ENCODE measurements at places on chromosomes 7 and 10.

GRCh38 chr10:35448687-35449662 lies 112.7 kb downstream of the CCNY start:
- peak; percentile 63 for DNase-seq

DNA sequence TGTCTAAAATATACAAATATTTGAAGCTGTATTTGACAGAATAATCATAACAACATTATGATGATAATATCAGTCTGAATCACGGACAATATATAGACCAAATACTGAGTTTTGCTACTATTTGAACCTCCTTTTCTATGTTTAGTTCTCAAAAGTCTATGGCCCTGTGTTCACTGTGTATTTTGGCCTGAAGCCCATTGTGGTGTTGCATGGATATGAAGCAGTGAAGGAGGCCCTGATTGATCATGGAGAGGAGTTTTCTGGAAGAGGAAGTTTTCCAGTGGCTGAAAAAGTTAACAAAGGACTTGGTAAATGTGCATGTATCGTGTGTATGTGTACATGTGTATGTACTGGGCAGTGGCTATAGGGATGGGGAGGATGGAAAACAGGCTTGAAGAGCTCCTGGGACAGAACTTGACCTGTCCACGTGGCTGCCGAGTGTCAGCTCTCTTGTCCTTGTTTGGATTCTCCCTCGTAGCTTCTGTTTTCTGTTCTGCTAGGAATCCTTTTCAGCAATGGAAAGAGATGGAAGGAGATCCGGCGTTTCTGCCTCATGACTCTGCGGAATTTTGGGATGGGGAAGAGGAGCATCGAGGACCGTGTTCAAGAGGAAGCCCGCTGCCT lies 4.2 kb downstream of the CYP2C18 start:
- DNase-seq: no peak

GRCh38 chr10:74841265-74841973 lies 15.0 kb downstream of the KAT6B start:
- DNase-seq: no peak

DNA sequence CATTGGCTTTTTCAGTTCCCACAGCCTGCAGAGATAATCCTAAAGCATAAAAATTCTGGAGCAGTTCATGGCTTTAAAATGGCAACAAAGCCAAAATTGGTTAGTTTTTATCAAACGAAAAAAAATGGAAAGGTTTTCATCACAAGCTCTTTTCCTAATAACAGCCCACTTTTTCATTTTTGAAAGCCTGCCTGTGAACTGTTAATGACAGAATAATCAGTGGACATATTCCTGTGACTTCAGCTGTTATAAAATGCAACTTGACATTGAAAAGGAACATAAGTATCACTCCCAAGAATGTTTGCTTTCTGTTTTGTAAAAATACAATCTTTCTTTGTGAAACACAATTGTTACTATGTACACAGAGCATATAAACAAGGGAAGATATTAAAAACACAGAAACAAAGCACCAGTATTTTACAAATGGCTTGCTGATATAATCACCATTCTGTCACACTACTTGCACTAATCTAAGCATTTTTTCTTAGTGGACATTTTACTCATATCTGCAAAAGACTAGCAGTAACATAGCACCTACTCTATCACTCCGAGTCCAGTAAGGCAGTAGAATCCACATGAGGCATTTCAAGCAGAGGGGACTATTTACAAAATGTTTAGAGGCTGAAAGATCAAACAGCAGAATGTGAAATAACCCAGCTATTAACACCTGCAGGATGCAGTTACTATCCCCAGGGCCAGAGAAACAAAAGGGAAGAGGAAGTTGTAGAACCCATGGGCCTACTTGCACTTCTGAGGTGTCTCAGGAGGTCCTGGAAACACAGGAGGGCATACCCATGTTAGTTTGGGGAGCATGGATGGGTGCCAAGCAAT lies 26.4 kb downstream of the MACC1 start:
- DNase-seq: peak; percentile 23

GRCh38 chr7:119102291-119102690 lies 877.8 kb downstream of the ANKRD7 start:
- DNase-seq: no peak

- no peak for DNase-seq
Observed at GRCh38 chr7:138127996-138128395, 51.7 kb downstream of the AKR1D1 start.

DNA sequence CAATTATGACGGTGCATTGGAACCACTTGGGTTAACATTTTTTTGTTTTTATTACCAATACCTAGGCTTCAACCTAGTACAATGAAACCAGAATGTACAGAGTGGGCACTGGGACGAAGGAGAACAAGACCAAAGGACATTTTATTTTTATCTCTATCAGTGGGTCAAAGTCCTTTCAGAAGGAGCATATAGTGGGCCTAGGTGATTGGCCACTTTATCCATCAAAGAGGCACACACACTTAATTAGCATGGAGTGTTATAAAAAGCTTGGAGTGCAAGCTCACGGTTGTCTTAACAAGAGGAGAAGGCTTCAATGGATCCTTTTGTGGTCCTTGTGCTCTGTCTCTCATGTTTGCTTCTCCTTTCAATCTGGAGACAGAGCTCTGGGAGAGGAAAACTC lies at the start of gene CYP2C19:
Gene CYP2C19, plus strand, starts transcription at position 289 of the 400 bp plus-strand sequence. Its CDS starts 25 bp downstream, at position 314.
- no peak for DNase-seq

- no peak for DNase-seq
Observed at GRCh38 chr7:55593172-55593514, 20.8 kb upstream of the VOPP1 start.

DNA sequence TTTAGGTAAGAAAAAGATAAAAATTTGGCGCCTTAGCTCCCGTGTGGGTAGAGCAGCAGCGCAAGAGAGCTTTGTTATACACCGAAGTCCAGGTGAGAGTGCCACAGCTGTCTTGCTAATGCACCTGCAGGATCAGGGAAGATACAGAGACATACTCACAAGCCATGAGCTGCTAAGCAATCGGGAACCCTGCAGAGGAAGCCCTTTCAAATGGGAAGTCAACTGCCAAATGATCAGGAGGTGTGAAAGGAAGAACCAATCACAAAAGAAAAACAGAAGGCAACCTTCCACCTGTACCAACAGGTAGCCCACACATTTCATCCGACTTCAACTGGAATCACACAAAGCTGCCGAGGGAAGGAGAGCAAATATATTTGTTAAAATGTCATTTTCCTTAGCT lies 610.5 kb upstream of the PFKP start:
- no peak for DNase-seq

- no peak for DNase-seq
Observed at GRCh38 chr7:108348913-108349312, 107.3 kb downstream of the NRCAM start.

DNA sequence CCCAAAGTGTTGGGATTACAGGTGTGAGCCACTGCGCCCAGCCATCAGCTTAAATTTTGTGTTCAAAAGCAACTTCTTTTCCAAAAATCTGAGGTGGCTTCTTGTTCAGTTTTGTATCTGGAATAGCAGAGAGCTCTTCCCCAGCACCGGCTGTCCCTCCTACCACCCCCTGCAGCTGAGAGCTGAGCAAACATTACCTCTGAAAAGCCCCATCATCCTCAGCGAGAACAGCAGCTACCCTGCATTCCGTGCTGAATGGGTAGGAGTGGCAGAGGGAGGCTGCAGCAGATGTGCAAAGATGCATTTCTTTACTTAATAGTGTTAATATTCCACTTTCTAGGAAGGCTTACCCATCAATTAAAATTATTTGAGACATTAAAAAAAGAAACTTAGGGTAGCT lies 31.8 kb downstream of the CCM2 start:
- DNase-seq: no peak

DNA sequence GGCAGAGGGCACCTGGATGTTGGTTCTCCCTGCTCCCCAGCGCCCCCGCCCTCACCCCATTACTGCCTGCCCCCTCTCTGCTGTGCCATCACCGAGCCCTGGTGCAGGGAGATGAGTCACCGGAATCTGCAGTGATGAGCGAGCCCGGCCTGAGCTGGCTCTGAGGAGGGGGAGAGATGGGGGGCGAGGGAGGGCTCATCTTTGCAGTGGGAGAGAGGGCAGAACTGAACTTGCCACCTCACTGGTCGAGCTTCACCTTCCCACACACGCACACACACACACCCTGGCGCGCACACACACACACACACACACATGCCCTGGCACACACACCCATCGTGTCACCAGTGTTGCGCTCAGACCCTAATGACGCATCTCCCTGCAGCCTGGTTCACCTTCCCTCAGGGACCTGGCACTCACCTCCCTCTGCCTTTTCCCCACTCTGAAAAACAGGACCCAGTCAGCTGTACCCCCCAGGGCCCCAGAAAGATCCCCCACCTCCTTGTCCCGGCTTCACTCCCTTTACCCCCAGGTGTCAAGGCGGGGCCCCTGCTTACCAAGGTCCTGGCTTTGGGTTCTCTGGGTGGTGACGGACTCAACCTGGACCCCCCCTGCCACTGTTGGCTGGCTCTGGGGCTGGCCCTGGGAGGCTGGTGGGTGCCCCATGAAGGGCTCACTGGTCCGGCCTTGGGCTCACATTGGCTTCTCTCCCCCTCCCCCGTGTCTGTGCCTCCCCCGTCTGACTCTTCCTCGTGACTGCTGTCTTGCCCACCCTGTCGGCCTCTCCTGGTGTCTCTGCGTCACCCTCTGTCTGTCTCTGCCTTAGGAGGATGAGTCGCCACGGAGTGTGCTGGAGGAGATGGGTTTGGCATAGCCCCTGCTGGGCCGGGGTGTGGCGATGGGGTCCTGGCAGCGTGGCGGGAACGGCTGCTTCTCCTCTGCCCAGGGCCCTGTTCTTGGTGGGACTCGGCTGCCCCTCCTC lies 5.4 kb downstream of the VGF start:
- no peak for DNase-seq

DNA sequence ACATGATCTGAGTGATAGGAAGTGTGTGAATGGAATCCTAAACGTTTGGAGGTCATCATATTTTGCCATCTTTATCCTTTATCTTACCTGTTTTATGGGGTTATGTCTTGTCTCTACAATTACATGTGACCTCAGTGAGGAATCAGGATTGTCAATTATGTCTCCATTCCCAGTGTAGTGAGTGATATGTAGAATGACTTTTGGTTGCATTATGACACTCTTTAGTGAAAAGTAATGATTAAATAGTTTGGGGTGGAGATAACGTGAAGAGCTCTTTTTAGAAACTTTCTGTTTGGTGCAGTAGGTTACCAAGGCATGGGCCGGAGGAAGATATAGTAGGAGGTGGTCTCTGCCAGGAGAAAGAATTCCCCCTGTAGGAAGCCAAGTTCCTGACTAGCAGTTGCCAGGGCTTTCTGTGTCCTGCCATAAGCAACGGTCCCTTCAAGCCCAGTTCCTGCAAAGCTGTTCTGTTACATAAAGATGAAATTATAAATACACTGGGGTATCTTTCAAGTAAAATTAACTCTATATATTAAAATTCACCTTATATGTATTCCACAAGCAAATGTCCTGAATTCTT lies 228.2 kb downstream of the NSUN6 start:
- DNase-seq: no peak

DNA sequence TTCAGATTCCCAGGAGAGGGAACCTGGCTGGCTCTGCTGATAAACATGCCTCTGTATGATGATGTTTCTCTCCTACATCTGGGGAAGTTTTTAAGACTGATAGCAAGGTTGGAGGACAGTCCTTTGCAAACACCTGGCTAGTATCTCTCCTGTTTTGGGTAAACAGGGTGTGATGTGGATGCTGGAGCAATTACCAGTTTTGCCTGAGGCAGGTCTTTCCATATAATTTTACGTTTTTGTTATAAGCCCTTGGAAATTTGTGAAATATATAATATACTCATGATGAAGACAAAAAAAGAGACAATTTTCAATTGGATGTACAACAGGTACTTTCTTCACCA lies 138.6 kb downstream of the ADAM22 start:
- no peak for DNase-seq

DNA sequence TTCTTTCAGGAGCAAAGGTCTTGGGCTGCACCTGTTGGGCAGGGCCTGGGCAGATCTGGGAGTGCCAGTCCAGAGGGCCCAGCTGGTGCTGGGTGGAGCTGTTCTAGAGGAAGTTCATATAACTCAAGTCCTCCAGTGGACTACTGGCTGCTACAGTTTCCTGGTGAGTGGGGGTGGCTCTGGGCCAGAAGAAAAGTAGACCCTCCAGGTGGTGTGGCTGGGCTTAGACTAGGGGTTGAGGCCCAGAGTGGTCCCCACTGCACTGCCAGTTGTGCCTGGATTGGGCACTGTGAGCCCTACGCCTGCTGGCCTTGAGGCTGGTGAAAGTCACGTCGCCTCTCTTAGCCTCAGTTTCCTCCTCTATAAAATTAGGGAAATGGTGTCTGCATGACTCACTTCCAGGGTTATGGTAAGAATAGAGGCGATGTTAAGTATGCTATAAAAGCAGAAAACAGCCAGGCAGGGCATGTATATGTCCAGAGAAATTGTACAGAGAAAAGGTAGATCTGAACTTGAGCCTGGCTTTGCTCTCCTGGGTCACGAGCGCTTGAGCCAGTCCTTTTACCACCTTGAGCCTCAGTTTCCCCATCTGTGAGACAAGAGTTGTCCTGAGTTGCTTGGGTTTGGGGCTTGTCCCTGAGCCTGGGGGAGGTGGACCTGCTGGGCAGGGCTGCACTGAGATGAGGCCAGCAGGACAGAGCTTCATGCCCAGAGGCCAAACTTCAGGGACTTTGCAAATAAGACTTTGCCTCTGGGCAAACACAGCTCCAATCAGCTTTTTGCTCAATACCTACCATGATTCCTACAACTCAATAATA lies 3.8 kb upstream of the CLDN3 start:
- no peak for DNase-seq

GRCh38 chr7:18086165-18087025 lies 58.7 kb upstream of the PRPS1L1 start:
- DNase-seq: peak; percentile 23

DNA sequence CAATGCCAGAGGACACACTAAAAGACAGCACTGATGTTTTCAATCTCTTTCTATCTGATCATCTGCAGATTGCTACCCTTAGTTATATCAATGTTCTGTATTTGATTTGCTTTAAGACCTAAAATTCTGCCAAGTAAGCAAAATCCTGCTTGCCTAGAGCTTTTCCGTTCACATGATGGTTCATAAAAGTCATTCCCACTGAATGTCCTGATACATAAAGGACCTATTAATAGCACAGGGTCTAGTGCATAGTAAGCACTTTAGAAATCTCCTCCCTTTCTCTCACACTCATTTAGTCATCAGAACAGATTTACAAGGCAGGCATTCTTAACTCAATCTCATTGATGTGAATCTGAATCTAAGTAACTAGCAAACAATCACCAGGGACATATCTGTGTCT lies 68.8 kb downstream of the PCGF5 start:
- DNase-seq: no peak

DNA sequence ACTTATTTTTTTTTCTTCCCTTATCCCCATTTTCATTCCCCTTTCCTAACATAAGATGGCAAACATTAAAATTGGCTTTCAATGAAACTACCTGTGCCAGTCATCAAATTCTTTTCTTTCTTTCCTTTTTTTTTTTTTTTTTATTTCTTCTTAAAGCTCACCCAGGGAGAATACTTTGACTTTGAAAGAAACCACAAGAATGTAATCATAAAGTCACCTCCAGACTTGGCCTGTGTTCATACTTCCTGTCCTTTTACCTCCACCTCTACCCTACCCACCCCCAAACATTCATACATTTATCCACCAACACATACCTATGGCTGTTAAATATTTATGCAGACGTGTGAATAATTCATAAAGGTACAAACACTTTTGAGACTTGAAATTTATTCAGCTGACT lies 254.6 kb downstream of the SLC25A13 start:
- no peak for DNase-seq

- peak; percentile 54 for DNase-seq
Observed at GRCh38 chr10:116385994-116386809, 41.4 kb upstream of the PNLIPRP3 start.

- DNase-seq: peak; percentile 84
Observed at GRCh38 chr10:102596506-102596971, 47.7 kb upstream of the TRIM8 start.

GRCh38 chr7:72446591-72447462 lies 34.7 kb upstream of the CALN1 start:
- DNase-seq: peak; percentile 4

- no peak for DNase-seq
Observed at GRCh38 chr10:99768556-99768955, 13.9 kb upstream of the ABCC2 start.
